Upper lobe of right lung (tissue), 1 donor: ENCODE measurements at places on chromosomes 6 and 20.

DNA sequence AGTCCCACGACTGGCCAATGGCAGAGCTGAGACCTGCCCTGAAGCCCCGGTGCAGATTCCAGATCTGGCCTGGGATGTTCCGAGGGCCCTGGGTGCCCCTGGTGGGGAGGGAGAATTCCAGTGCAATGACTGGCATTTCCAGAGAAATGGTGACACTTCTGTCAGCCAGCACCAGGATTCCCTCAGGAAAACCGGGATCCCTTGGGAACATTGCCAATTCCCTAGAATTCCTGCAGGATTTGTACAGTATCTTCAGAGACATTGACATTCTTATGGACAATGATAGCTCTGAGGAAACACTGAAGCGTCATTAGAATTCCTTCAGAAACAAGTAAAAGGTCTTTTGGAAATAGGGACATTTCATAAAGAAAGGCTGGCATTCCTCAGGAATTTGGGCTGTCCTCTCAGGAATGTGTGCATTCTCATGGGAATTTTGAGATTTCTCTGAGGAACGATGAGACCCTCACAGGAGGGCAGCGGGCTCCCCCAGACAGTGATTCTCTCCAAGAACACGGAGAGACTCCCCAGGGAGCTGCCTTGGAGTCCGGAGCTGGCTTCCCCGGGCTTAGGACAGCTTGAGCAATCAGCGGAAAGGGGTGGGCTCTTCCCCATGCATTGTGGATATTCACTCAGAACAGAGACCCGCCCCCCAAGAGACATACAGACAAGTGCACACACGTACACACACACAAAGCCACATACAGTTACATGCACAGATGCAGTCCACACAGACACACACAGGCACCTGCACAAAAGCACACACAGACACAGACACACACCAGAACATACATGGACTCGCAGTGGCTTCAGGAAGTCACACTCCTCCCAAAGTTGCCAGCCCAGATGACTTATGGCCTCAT lies 35.2 kb upstream of the BPIFA2 start:
- no peak overlapping the region for H3K4me3 ChIP-seq
- no peak for DNase-seq
- no peaks in the 10 kb centered on the region for H3K36me3 ChIP-seq
- no peaks in the 10 kb centered on the region for H3K27me3 ChIP-seq

DNA sequence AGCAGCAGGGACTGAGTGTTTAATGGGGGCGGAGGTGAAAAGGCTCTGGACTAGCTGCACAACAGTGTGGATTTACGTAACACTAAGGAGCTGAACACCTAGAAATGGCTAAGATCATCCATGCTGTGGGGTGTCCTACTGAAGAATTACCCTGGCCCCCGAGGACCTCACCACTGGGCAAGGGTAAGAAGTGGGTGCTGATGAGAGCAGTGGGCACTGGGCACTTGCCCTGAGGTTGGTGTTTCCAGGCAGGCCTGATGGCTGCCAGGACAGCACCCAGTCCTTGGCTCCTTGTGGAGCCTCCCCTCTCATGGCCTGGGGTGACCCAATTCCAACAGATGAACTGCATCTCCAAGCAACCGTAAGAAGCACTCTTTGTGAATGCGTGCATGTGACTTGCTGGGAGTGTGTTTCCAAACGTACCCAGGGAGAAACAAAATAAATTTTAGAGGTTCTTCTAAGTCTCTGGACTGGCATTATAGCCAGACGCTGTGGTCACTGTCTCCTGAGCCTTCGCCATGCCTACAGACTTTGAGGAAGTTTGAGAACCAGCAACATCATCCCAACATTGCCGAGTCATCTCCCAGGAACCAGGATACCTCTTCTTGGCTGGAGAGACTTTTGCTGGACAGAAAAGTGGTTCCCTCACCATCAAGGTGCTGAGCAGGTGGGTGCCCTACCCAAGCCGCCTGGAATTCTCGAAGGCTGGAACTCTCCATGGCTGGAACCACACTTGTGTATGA lies 245.9 kb downstream of the ERMARD start:
- no peak overlapping the region for H3K27ac ChIP-seq
- no peak overlapping the region for H3K4me3 ChIP-seq
- H3K36me3 ChIP-seq: no peaks in the 10 kb centered on the region
- H3K27me3 ChIP-seq: no peaks in the 10 kb centered on the region
- peaks cover 6% of the 10 kb centered on the region for H3K4me1 ChIP-seq
- DNase-seq: no peak

DNA sequence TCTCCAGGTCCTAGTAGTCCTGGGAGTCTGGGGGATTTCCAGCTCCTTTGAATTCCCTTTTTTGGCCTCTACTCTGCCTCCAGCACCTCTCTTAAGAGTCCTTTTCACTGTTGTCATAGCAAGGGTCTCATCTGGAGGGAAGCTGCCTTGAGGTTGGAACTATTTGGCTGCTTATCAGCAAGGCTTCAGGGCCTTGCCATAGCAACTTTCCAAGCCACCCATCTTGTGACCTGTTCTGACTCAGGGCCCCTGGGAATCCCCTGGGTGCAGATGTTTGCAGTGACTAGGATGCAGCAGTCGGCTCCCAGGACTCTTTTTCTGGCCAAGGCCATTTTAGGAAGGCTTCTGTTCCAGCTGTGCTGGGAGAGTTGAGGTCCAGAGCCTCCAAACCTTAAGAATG lies 12.4 kb downstream of the PKIG start:
- H3K36me3 ChIP-seq: peaks cover 22% of the 10 kb centered on the region
- no peaks in the 10 kb centered on the region for H3K27me3 ChIP-seq
- peak overlapping the region; percentile 47 for H3K27ac ChIP-seq
- no peak overlapping the region for H3K4me3 ChIP-seq

- H3K36me3 ChIP-seq: no peaks in the 10 kb centered on the region
- no peaks in the 10 kb centered on the region for H3K4me1 ChIP-seq
- H3K27me3 ChIP-seq: no peaks in the 10 kb centered on the region
- DNase-seq: peak; percentile 73
Observed at GRCh38 chr6:79384845-79385244, 150.4 kb upstream of the HMGN3 start.

DNA sequence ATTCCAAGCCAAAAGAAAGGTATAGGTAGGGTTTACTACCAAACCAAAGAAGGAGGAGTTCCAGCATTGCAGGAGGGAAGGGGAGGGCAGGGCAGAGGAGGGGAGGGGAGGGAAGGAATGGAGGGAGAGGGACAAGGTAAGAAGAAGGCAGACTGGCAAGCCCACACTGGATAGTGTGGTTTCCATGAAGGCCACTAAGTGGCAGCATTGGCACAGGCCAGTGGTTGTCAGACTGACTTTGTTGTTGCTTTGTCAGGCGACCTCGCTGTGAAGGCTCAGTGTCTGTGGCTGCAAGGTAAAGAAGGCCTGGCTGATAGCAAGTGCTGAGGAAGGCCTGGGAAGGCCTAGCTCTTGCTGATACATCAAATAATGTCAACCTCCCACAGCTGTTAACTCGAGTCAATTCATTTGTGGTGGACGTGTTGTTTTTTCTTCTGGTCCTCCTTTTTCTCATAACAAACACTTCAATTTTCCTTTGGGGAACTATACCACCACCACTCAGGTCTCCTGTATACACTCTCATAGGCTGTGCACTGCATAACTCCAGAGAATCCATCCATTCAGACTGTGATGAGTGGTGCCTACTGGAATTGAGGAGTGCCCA lies 7.7 kb upstream of the ZNF334 start:
- H3K27me3 ChIP-seq: peaks cover 23% of the 10 kb centered on the region
- H3K36me3 ChIP-seq: no peaks in the 10 kb centered on the region
- no peaks in the 10 kb centered on the region for H3K4me1 ChIP-seq
- H3K4me3 ChIP-seq: no peak overlapping the region
- no peak overlapping the region for H3K27ac ChIP-seq

- H3K27ac ChIP-seq: no peak overlapping the region
- H3K27me3 ChIP-seq: peaks cover 20% of the 10 kb centered on the region
- no peaks in the 10 kb centered on the region for H3K36me3 ChIP-seq
- DNase-seq: no peak
- H3K4me3 ChIP-seq: no peak overlapping the region
Observed at GRCh38 chr6:73314577-73315492, 39.2 kb downstream of the DPPA5 start.

DNA sequence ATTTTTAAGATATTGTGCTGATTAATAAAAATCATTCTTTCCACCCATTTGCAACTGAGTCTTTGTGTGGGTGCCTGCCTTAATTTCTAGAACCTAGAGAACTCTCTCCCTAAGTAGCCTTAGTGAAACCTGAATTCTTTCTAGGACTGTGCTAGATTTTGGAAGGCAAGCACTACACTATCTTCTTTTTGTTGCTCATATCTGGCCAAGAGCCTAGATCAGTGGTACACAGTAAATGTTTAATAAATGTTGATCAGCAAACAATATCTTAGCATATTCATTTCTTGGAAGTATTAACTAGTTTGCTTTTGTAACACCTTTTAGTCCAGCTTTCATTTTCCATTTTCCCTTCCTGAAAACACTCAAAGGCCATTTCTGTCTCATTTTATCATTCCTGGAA lies 108.5 kb upstream of the CARMIL1 start:
- H3K27me3 ChIP-seq: no peaks in the 10 kb centered on the region
- no peaks in the 10 kb centered on the region for H3K36me3 ChIP-seq
- peaks cover 36% of the 10 kb centered on the region for H3K4me1 ChIP-seq
- H3K27ac ChIP-seq: no peak overlapping the region
- no peak for DNase-seq
